Stimulated activated CD8-positive, alpha-beta memory T cell treated with anti-CD3 and anti-CD28 coated beads, Interleukin-4, amount 100 ng/mL, for 1 hour (primary cell): ENCODE measurements at places on chromosomes 5 and 9.
A peak's percentile ranks its signal among the peaks of the same experiment; 100 is the strongest.

- no peak for DNase-seq
Observed at GRCh38 chr5:15741591-15741990, 241.6 kb downstream of the FBXL7 start.

DNA sequence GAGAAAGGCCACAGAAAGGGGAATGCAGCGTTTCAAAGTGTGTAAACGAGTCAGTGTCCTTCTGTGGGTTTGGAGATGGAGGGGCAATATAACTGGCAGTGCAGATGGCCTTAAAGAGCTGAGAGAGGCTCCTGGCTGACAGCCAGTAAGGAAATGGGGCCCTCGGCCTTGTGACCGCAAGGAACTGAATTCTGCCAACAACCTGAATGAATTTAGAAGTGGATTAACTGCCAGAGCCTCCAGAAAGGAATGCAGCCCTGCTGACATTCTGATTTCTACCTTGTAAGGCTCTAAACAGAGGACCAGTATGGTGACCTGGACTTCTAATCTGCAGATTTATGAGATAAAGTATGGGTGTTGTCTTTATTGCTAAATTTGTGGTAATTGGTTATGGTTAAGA lies 17.5 kb upstream of the NREP start:
- no peak for DNase-seq

DNA sequence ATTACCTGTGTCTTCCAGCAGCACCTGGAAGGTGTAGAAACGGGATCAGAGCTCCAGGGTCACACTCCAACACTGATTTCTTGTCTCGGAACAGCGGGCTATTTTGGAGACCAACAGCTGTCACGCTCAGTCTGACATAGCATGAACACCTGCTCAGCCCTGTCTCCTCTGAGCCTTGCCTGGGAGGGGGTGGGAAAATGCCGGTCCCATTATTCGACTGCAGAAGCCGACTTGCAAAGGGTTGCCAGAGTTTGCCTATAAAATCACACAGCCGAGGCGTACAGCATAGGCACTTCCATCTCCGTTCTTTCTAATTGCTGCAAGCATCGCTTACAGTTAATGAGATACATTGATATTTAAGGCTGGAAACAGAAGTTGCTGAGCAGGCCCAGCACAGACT lies 300.8 kb upstream of the MSX2 start:
- no peak for DNase-seq

- no peak for DNase-seq
Observed at GRCh38 chr5:1727571-1727970, 72.1 kb downstream of the MRPL36 start.

DNA sequence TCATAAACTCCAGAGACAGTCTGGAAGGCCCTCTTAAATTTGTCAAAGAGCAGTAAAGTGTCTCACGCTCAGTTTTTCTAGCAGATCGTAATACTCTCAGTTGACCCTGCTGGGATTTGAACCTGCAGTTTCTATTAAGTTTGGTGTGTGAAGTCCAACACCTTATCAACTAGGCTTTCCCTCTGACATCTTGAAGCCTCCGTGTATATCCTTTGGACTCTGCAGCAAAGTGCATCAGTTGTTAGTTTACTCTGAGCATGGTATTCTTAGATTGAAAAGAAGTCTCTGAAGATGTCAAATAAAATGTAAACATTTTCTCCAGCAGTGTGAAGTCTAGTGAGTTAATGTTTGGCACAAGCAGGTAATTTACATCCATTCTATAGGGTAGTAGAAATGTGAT lies 2.4 kb downstream of the FUBP3 start:
- DNase-seq, result no peak

DNA sequence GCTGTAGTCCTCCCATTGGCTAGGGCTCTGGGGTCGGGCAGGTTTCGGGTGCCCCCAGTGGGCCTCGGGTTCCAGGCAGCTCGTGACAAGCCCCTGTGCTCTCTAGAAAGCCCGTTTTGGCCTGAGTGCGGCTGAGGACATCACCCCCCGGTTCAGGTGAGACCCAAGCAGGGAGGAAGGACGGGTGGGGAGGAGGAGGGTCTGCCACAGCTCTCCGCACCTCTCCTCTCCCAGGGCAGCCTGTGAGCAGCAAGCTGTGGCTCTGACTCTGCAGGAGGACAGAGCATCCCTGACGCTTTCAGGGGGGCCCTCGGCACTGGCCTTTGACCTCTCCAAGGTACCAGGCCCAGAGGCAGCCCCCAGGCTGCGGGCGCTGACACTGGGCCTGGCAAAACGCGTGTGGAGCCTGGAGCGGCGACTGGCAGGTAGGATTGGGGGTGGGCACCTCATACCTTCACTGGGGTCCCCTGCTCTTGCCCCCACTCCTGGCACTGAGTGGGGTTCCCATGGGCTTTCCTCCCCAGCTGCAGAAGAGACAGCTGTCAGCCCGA lies 672 bp downstream of the PAXX start:
- DNase-seq, result no peak

GRCh38 chr9:36742264-36742663 lies 169.6 kb downstream of the MELK start:
- no peak for DNase-seq

- DNase-seq, result peak; percentile 46
Observed at GRCh38 chr5:179836225-179837019, 15.7 kb downstream of the SQSTM1 start.

DNA sequence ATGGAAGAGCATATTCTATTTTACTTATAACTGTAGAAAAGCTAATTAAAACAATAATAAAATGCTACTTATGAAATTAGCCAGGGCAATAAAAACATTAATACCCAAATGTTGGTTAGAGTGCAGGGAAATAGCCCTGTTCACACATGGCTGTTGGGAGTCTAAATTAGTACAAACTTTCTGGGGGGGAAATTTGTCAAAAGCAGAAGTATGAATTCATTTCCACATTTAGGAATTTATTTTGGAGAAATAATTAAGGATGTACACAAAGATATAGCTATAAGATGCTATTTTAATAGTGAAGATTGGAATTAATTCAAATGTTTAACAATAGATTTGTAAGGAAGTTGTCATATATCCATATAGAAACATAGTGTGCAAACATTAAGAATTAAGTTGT lies 190.5 kb downstream of the SEC61B start:
- DNase-seq, result no peak
